Stimulated activated CD8-positive, alpha-beta memory T cell treated with anti-CD3 and anti-CD28 coated beads, Interleukin-4, amount 100 ng/mL, for 4 hours (primary cell): ENCODE measurements at places on chromosomes 11 and 22.

GRCh38 chr11:90134478-90135003 is at the start of gene NAALAD2:
TSS of gene NAALAD2 (plus strand) at chr11:90134663. CDS start at chr11:90134759, 96 bp downstream.
- no peak for DNase-seq

GRCh38 chr11:44774108-44774507 is 47.3 kb downstream of the TSPAN18 start:
- no peak for DNase-seq

DNA sequence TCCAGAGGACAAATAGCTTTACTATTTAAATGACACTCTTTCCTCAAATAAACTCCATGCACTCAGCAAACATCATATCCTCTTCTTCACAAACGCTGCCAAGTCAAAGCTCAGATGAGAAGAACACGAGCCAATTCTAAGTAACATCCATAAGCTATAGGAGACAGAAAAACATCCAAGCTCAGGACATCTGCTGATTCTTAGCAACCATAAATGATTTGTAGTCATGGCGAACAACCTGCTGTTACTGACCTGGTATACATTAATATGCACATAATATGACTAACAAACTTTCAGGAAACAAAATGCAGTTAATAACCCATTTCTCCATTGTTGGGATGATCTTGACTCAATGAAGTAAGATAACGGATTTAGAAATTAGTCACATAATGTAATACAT is 6.7 kb downstream of the GALNT18 start:
- DNase-seq = no peak

DNA sequence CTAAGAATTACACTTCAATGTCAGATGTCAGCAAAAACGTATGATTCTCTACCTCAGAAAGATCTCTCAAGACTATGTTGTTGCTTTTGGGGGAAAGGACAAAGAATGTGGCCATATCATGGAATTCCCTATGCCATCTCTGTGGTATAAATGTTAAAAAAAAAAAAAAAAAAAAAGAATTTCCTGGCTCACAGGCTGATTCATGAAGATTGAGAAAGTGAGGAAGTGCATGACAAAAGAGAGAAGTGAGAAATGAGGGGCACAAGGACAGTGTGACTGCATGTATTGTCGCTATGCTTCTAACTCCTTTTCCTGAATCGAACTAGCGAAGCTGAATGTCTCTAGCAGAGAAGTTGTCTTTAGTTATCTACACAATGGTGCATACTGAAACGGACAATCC is 80.6 kb upstream of the CARD18 start:
- DNase-seq = no peak

GRCh38 chr11:61258546-61258945 is 17.6 kb downstream of the PGA5 start:
- no peak for DNase-seq

GRCh38 chr11:43832536-43832935 is 48.1 kb upstream of the ALKBH3 start:
- DNase-seq = no peak
